ENCODE measurements at places on chromosomes 5 and 9.

DNA sequence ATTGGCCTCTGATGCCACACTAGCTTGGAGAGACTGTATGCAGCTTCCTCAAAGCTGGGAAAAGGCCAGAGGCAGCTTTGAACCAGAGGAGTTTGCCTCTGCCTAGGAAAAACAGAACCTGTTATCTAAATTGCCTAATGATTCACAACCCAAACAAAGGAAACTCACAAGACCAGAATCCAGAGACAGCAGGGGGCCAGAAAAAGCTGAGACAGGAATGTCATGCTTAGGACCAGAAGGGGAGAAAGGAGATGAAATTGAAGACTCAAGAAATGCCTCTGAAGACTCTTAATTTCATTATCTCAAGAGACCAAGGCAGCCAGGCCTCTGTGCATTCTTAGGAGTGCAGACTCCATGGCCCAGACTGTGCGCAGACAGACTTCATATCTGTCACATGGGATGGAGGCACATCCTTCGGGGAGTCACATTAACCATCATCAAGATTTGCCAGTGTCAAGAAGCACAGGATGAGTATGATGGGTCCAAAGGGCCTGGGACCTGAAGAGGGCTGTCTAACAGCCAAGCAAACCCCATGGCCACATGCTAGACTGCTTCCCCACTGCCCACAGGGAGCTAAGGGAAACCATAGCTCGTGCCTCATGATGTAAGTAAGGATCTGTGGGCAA is 57.3 kb downstream of the ARSB start:
- H3K27ac ChIP-seq = no peak overlapping the region
- DNase-seq = no peak
- H3K36me3 ChIP-seq = peaks cover 6% of the 10 kb centered on the region
- H3K27me3 ChIP-seq = no peaks in the 10 kb centered on the region

- H3K4me1 ChIP-seq = no peaks in the 10 kb centered on the region
- no peak overlapping the region for H3K27ac ChIP-seq
- no peak for DNase-seq
- H3K36me3 ChIP-seq = peaks cover 24% of the 10 kb centered on the region
- H3K4me3 ChIP-seq = no peak overlapping the region
- H3K27me3 ChIP-seq = no peaks in the 10 kb centered on the region
These were observed 13.0 kb upstream of the FAM151B start for GRCh38 chr5:80474929-80475328.

- H3K27ac ChIP-seq = no peak overlapping the region
- peaks cover 39% of the 10 kb centered on the region for H3K36me3 ChIP-seq
- no peak overlapping the region for H3K4me3 ChIP-seq
- no peaks in the 10 kb centered on the region for H3K4me1 ChIP-seq
- no peak for DNase-seq
These were observed 164.4 kb downstream of the ZSWIM6 start for GRCh38 chr5:61496446-61496845.

DNA sequence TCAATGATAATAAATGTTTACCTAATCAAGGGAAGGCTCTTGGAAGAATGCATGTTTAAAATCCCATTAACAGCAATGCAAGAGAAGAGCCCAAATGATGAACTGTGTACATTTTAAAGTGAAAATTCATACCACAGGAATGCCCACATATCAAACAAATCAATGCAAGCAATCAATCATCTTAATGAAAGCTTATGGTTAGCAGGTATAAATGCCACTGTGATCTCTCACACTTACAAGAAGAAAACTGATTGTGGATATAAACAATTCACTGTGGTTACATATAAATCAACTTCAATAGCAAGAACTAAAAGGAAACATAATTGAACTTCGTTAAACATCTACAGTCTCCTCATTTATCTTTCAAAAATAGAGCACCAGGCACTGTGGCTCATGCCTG is 161.0 kb upstream of the RORB start:
- H3K27me3 ChIP-seq = peaks cover 4% of the 10 kb centered on the region

DNA sequence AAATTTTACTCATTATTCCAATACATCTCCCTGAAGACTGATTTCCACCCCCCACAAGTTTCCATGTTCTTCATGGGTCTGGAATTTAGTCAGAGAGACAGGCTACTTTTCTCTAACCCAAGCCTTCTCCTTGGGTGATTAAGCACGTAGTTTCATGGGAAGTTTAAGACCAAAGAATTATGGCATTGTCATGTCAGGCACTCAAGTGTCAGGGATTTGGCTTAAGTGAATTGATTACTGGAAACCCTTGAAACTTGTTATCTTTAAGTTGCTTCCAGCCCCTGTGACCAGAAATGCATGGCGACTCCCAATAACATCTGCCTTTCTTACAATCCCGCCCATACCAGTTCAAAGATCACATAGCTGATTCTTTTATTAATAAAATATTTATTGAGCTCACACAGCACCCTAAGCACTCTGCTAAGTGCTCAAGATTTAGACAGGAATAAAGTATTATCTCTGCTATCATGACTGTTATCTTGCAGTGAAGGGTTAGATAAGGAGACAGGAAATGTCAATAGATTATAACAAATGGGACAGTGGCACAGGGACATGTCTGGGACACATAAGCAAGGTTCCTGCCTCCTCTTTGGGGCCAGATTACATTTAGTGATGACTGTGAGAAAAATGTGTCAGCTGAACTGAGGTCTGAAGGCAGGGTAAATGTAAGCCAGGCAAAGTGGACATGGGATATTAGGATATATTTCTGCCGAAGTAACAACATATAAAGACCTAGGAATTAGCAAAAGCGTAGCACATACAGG is 241.2 kb upstream of the TNC start:
- H3K27ac ChIP-seq = no peak overlapping the region
- no peaks in the 10 kb centered on the region for H3K36me3 ChIP-seq
- no peak for DNase-seq
- no peaks in the 10 kb centered on the region for H3K4me1 ChIP-seq
- H3K4me3 ChIP-seq = no peak overlapping the region

GRCh38 chr5:72994578-72994977 is 38.7 kb downstream of the FCHO2 start:
- H3K36me3 ChIP-seq = peaks cover 2% of the 10 kb centered on the region
- no peak for DNase-seq
- H3K4me1 ChIP-seq = peaks cover 3% of the 10 kb centered on the region
- H3K4me3 ChIP-seq = no peak overlapping the region
- peaks cover 10% of the 10 kb centered on the region for H3K27me3 ChIP-seq

DNA sequence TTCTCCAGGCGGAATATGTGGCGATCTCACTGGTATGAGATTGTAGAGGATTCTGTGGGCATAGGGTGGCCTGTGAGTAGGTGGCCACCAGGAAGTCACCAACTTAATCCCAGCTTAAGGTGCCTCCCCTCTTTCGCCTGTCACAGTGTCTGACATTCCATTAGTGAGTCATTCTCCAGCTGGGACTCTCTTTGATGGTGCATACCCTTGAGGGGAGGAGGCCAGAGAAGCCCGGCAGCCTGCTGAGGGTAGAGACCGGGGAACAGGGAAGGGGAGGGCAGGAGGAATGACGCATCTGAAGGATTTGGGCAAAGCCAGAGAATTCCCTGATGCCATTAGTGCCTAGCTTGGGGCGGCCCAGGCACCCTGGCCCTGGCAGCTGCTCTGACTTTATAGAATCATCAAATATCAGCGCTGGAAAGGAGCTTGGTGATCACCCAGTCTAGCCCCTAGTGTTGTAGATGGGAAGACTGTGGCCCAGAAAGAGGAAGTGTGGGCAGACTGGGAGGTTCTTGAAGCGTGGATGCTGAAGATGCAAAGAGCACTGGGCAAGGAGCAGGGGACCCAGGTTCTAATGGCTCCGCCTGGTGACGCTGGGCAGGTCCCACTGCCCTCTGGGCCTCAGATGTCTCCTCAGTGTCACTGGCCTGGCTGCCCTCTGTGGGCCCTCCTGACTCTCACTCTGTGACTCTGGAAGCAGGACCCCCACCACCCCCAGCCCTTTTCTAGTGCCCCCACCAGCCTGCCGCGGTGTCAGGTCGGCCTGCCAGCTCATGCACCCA is 41.4 kb downstream of the DAB2IP start:
- no peaks in the 10 kb centered on the region for H3K36me3 ChIP-seq
- peaks cover 22% of the 10 kb centered on the region for H3K27me3 ChIP-seq
- H3K4me1 ChIP-seq = peaks cover 13% of the 10 kb centered on the region
- no peak overlapping the region for H3K4me3 ChIP-seq
- H3K27ac ChIP-seq = no peak overlapping the region

- DNase-seq = no peak
- H3K4me1 ChIP-seq = peaks cover 4% of the 10 kb centered on the region
- no peaks in the 10 kb centered on the region for H3K27me3 ChIP-seq
- no peak overlapping the region for H3K27ac ChIP-seq
- peaks cover 66% of the 10 kb centered on the region for H3K36me3 ChIP-seq
These were observed 215.0 kb downstream of the GAPVD1 start for GRCh38 chr9:125476645-125477044.

DNA sequence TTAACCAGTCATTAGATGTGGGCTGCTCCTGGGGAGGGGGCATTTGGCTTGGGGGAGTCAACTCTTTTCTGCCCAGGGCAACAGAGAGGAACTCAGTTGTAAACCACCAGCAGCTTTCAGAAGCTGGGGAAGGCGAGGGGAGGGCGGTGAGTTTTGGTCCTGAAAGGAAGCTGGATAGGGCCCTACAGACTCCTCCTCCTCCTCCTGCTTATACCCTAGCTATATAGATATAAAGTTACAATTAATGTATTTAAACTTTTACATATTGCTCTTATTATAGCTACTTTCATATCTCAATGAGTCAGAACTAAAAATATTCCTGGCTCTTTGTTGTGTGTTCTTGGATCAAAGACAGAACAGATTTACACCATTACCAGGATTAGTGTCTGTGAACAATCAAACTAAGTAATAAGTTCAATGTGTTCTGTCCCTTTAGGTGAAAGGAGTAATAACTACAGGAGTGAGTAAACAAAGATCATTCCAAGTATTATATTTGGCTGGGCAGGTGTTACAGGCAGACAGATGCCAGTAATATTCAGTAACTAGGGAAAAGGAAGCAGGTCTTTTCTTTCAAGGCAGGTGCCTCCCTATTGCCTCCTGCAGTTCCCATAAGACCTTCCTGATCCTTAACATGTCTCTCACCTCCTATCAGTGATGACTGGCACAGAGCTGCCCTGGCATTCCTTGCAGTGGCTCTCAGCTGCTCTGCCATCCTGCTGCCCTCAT is 20.5 kb upstream of the VPS13A start:
- no peaks in the 10 kb centered on the region for H3K36me3 ChIP-seq
- no peak for DNase-seq
- H3K27ac ChIP-seq = no peak overlapping the region
- no peak overlapping the region for H3K4me3 ChIP-seq
- no peaks in the 10 kb centered on the region for H3K4me1 ChIP-seq

DNA sequence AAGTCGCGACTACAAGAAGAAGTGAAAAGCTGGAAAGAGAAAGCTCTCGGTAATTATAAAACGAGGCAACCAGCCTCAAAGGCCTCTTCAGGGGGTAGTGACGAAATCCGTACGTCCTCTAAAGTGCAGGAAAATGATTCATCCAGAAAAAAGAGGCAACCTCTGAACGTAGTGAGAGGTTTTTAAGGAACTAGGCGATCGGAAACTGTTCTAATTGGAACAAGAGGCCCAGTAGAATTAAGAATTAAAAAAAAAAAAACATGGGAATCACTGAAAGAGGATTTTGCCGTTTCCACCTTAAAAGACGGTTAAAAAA is 1.0 kb downstream of the CSNK1A1 start:
- H3K27me3 ChIP-seq = no peaks in the 10 kb centered on the region
- peak overlapping the region; percentile 95 for H3K4me3 ChIP-seq
- peaks cover 19% of the 10 kb centered on the region for H3K4me1 ChIP-seq

GRCh38 chr5:63820577-63820976 is 141.7 kb downstream of the HTR1A start:
- DNase-seq = no peak
- no peaks in the 10 kb centered on the region for H3K36me3 ChIP-seq
- no peak overlapping the region for H3K27ac ChIP-seq
- H3K27me3 ChIP-seq = no peaks in the 10 kb centered on the region
- H3K4me3 ChIP-seq = no peak overlapping the region
